ENCODE measurements at places on chromosomes 13 and 19.

GRCh38 chr19:40741527-40742390 is 8.5 kb downstream of the ACTMAP start:
- DNase-seq = no peak

- no peak for DNase-seq
Observed at GRCh38 chr19:46241626-46242025, 12.1 kb downstream of the IGFL1 start.

DNA sequence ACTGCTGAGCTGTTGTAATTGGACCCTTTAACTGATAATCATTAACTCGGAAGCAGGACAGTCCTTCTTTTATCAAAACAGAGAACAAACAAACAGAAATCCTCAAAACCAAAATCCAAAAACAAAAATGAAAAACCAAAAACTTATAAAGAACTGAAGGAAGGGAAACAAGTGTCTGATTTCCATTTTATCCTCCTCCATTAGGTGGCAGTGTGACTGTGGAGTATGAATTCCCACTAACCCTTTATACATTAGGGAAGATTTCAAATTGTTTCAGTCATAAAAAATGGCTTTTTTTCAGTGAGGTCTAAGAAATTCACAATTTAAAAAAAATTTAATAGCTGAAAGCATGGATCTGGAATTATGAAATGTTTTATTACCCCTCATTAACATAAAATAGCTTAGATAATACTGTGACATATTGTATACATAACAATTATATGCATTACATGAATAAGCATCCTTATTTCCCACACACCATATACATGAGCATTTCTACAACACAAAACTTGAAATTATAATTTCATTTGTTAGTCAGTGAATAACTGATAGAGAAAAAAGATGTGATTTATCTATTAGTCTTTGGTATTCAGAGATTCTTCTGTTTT is 1074.3 kb upstream of the PCDH9 start:
- peak; percentile 81 for DNase-seq

DNA sequence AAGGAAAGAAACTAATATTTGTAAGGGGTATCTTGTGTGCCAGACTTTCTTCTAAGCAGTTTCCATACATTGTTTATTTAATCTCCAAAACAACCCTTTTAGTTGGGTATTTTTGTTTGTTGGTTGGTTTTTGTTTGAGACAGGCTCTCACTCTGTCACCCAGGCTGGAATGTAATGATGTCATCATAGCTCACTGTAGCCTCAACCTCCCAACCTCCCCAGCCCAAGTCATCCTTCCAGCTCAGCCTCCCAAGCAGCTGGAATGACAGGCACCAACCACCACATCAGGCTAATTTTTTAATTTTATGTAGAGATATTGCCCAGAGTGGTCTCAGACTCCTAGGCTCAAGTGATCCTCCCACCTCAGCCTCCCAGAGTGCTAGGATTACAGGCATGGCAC is 41.2 kb upstream of the LSM14A start:
- DNase-seq = no peak

DNA sequence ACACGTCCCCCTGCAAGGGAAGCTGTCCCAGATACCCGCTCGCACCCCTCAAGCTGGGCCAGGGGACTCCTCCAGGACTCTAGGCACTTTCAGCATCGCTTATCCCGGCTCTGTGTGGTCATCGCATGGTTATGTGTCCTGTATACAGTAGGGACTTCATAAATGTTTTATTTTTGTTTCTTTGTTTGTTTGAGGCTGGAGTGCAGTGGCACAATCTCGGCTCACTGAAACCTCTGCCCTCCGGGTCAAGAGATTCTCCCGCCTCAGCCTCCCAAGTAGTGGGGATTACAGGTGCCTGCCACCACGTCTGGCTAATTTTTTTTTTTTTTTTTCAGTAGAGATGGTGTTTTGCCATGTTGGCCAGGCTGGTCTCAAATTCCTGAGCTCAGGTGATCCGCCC is 7.5 kb downstream of the ANGPTL8 start:
- DNase-seq = no peak

GRCh38 chr19:16199275-16199932 is 1.7 kb downstream of the AP1M1 start:
- no peak for DNase-seq

GRCh38 chr19:47790398-47790814 is 11.9 kb downstream of the SELENOW start:
- DNase-seq = peak; percentile 56

DNA sequence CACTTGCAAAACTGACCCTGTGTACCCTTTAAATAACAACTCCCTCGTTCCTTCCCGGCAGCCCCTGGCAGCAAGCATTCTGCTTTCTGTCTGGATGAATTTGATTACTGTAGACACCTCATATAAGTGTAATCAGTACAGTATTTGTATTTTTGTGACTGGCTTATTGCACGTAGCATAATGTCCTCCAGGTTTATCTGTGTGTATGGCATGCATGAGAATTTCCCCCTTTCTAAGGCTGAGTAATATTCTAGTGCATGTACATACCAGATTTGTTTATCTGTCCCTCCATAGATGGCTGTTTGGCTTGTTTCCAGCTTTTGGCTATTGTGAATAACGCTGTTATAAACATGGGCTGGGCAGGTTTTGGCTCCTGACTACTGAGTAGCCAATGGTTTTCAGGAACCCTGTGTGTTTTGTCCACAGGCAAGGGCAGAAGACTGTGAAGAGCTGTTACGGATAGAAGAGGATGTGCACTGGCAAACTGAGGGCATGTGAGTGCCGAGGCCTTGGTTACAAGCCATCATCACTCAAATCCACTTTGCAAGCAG is 98.0 kb downstream of the ESD start:
- no peak for DNase-seq

DNA sequence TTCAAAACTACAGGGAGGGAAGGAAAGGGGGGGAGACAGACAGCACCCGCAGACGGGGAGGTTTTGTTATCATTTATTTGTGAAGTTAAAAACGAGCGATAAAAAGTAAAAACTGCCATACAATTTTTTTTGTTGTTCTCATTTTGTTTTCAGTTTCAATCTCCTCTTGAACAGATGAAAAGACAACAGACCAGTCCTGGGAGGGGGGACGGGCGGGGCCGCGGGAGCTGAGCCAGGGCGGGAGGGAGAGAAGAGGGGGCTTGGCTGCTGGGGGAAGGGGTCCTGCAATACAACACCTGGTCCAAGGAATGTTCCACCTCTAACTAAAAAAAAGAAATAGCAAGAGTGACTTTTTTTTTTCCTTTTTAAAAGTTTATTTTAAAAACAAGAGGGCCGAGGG is 11.3 kb downstream of the KHSRP start:
- no peak for DNase-seq

Measured in NCI-H1417 (cell line).